HAP-1 (cell line): ENCODE measurements at places on chromosomes 6 and 20.

DNA sequence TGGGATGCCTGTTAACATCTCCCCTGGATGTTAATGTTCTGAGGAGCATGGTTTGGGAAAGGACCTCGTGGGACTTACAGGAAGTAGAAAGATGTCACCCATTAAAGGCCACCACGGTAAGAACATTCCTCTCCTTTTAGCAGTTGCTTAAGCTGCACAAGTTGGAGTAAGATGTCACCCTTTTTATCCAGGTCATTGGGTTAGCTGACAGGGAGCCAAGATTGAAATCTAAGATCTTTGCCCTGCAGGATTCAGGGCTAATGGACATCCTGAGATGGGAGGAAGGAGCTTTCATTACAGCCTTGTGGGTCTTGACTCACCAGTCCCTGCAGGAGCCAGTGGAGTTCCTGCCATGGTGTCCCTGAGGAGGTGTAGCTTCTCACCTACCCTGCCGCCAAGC, 22.1 kb downstream of the PABPC1L start:
- no peak for DNase-seq

DNA sequence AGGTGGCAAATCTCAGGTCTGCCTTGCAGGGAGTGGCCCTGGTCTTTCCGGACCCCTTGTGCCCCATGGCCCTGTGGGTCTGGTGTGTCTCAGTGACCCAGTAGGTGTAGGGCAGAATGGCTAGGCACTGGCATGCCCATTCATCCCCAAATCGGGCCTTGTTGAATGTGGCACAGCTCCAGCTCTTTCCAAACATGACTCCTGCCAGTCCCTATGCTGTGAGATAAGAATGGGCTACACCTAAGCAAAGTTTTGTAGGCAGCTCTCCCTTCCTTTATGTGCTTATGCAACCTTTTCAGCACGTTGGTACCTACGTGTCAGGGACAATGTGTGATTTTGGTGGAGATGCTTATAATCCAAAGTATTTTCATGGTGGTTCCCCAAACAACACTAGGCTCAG, 33.9 kb downstream of the FOXO3 start:
- DNase-seq = no peak

- no peak for DNase-seq
Measured at GRCh38 chr20:35012227-35013069, 56.8 kb downstream of the MYH7B start.

DNA sequence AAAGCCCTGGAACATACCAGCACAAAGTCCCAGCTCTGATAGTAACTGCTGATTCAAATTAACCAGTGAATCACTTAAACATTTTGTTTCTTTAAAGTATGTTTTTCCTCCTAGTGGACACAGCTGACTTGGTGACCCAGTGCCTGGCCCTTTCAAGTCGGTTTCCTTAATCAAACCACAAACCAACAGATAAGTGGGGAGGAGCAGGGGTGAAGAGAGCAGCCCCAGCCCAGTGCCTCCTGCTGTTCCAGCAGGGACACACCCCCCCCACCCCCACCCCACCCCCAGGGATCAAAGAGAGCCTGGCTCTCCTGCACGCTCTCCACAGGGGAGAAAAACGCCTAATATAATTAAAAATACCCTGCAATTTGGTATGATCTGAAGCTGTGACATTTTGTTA, 55.4 kb upstream of the TBXT start:
- DNase-seq = no peak

DNA sequence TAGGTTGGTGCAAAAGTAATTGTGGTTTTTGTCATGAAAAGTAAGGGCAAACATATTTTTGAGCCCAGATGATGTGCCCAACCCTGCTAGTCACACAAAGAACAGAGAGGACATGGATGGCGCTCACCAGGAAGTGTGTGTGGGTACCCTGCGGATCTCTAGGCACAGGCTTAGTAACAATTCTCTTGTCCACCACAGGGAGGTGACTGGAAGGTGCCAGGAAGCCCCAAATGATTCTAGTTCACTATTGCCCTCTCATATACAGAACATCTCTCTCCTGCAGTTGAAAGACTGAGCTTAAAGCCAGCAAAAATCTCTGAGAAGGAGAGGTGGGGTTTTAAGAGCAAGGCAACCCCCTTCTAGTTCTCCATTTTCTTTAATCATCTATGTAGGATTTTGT, 272.1 kb upstream of the TAB2 start:
- DNase-seq = no peak

DNA sequence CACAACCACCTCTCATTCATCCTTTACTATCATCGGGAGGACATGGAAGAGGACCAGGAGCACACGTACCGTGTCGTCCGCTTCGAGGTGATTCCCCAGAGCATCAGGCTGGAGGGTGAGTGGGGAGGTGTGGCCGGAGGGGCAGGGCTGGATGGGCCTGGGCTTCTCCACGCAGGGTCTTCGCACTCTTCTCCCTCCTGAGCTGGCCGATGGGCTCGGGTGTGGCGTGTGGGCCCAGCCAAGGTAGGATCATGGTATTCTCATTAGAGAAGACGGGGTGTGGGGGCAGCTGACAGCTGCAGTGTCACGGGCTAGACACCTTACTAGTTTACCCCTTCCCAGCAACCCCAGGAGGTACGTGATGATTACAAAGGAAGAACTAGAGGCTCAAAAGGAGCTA, 33.5 kb downstream of the TM9SF4 start:
- no peak for DNase-seq
